ENCODE measurements at places on chromosomes 6 and 20. TPM values are rescaled to one million over a fixed set of nuclear protein-coding genes. Genes with fewer than 3 reads are reported as not detected.

Gene ADGB
- total RNA-seq = not detected

Gene PPIL6
- 1.2 TPM for total RNA-seq

Gene KCNK15
- 4.1 TPM for total RNA-seq

Gene HAO1
- total RNA-seq = not detected

Gene WFDC12
- not detected for total RNA-seq

Gene SFTA2
- total RNA-seq = 0.29 TPM

Gene GHRH
- total RNA-seq = not detected

Gene C20orf204
- 0.83 TPM for total RNA-seq

Gene SAMD3
- total RNA-seq = 1.5 TPM

Gene RFX6
- total RNA-seq = not detected

Gene MCHR2
- not detected for total RNA-seq

Gene RIMS1
- 37.5 TPM for total RNA-seq

Gene HEY2
- total RNA-seq = 11.3 TPM

Gene SLC44A4
- 0.33 TPM for total RNA-seq

Gene IYD
- total RNA-seq = not detected

Gene BPIFB2
- not detected for total RNA-seq

Gene KIF3B
- total RNA-seq = 26.2 TPM

Gene LPA
- total RNA-seq = not detected

Gene CASS4
- total RNA-seq = 1.2 TPM

Gene LAMA2
- 139 TPM for total RNA-seq

Gene ZSCAN12
- total RNA-seq = 4.2 TPM

Gene TSBP1
- total RNA-seq = not detected

Gene MPC1
- 66.3 TPM for total RNA-seq

Gene TP53TG5
- 1.4 TPM for total RNA-seq

Gene GPX5
- not detected for total RNA-seq

Gene C4A
- total RNA-seq = 51.7 TPM
